ENCODE measurements at places on chromosomes 4 and X.
A peak's percentile ranks its signal among the peaks of the same experiment; 100 is the strongest.

DNA sequence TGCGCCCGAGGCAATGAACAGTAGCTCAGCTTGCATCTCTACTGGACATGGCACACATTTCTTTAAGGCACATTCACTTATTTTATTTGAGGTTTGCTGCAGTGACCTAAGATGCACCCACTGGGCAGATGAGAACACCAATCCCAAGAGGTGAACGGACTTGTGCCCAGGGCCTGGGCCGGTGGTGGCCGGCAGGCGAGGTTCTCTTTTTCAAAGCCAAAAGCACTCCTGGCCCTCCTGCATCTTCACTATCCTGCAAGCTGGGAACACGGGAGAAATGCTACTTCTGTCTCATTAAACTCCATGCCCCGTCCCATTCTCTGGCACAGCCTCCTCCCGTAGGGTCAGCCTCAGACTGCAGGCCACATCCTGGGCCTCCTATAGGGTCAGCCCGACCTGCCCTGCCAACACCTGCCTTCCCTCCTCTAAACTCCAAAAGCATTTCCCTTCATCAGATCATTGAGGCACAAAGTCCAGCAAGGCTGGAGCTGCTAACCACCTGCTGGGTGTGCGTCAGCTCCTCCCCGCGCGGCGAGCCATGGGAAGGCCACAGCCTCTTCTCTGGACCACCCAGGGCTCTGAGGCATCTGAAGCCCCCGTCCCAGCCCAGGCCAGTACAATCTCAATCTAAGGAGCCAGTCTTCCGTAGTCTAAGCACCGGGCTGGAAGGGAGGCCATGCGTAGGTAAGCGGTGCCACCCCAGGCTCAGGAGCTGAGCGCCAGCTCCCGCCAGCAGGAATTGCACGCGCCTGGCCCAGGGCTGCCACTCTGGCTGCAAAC, 166.1 kb downstream of the AFAP1 start:
- no peak for DNase-seq

GRCh38 chr4:128649575-128650205, 159.8 kb upstream of the JADE1 start:
- no peak for DNase-seq

- DNase-seq, result no peak
Measured at GRCh38 chr4:119823891-119824290, 195.3 kb upstream of the PDE5A start.

DNA sequence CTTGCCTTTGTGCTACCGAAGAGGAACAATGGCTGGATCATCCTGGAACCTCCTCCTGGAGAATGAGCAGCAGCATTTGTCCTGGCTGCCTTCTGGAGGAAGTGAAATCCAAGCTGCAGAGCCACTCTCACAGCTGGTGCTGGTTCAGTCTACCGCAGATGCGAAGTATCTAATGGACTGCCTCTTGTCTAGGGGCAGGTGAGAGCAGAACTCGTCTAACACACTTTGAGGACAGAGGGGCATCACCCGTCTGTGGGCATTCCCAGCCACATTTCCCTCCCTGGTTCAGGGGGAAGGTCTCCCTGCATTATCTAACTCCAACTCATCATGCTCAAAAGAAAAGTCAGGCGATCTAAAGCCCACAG, 338.2 kb upstream of the GATB start:
- no peak for DNase-seq

DNA sequence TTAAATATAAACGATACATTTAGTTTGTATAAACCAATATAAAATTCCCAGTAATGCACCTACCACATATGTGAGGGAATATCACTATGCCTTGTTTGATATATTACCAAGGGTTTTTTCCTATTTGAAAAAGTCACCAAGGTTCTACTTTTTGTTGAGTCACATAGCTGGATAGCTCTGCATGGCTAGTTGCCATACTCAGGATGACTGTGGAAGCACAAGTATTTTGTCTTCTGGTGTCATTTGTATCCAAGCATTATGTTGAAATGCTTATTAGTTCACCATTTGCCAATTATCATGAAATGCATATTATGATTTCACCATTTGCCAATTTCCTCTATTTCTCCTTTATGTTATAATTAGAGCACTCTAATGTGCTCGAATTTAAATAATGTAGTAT, 162.7 kb upstream of the TTC29 start:
- DNase-seq, result no peak

DNA sequence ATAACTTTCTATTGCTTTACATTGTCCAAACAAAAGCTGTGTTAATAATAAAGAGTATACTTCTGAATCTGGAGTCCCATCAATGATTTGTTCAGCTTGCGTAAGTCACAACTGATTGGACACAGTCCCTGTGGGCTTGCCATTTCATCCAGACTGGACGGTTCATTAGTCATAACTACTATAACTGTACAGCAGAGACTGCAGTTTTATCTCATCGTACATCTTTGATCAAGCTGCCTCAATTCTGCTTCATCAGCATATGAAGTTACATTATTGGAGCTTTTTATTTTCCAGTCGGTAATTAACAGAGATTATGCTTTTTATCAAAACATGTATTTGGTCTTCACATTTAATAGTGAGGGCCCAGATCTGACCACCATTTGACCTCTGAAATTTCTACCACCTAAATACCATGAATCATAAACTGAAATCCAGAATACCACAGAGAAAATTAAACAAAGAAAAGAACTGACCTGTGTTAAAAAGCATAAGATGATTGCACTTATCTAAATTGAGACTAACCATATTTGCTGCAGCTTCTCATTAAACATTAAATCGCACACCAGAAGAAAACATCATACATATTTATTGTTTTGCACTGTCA, 12.5 kb upstream of the MAB21L2 start:
- no peak for DNase-seq

GRCh38 chr4:165458471-165458870, 79.7 kb downstream of the CPE start:
- DNase-seq, result no peak

- no peak for DNase-seq
Measured at GRCh38 chrX:68185161-68185560, 248.1 kb downstream of the OPHN1 start.

DNA sequence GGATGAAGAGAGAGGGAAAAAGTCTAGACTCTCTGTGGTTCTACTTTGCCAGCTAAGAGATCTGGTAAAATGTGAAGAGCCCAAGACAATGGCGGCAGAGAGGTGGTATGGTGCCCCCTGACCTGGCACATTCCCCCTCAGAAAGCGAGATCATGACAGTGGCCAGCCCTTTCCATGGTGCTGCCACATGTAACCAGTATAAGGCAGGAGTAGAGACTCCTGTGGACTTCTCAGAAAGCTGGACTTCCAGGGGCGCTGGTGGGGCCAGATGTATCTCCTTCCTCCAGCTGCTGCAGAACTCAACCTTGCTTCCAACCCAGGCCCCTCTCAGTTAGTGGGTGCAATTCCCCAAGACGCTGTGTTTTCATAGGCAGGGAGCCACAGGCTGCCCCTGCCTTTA, 9.6 kb downstream of the CTAG1A start:
- no peak for DNase-seq

DNA sequence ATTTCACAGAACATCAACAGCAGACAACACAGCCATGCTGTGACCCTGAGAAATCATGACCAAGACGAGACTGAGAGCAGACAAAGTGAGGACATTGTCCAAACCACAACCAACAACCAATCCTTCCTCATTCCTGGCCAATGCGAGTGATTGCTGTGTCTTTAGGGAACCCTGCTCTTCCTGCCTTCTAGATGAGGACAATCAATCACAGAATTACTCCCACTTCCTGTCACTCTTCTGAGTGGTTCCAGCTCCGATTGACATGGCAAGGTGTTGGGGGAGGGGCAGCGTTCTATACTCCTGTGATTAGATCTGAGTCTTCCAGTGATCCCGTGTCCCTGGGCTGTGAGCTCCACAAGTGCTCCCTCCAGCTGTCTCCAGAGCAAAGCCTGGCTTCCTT, 227.8 kb downstream of the STIM2 start:
- DNase-seq, result no peak

DNA sequence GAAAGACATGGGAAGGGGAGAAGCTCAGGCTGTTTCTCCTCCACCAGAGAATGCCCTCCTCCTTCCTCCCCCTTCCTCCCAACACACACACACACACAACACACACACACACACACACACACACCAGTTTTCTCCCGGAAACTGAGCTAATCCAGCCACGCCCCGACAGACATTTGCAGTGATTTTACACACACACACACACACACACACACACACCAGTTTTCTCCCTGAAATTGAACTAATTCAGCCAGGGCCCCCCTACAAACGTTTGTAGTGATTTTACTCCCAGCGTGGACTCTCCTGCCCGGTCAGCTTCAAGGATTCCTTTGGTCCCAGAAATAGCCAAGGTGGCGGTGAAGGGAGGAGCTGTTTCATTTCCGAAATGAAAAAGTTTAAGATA, 32.9 kb upstream of the STX18 start:
- peak; percentile 53 for DNase-seq

- no peak for DNase-seq
Measured at GRCh38 chr4:3091464-3091863, 17.0 kb downstream of the HTT start.

GRCh38 chr4:3364634-3365314, 72.0 kb downstream of the RGS12 start:
- DNase-seq, result no peak

DNA sequence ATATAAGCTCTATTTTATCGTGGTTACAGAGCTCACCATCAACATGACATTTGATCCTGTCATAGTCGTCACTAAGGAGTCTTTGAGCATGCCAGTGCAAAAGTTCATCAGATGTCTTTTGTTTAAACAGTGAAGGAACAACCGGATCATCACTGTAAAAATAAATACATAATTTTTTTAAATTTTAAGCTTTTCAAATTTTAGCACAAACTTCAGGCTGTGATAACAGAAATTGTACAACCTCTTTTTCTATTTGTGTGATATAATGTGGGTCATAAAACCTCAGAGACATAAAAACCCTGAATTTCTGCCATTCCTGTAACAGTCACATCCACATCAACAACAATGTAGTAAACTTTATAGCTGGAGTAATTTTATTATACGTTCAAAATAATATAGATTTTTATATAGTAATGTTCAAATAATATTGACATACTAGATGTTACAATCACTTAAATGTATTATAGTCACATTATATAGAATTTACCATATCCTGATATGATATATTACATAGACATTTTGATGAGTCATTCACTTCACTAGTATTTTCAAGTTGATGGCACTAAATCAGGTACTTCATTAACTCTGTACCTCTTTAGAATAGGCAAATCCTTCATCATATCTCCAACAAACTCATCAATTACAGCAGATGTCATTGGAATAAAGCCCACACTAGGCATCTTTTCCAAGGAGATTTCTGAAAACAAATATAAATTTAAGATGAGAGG, 47.7 kb downstream of the DDX60L start:
- no peak for DNase-seq

DNA sequence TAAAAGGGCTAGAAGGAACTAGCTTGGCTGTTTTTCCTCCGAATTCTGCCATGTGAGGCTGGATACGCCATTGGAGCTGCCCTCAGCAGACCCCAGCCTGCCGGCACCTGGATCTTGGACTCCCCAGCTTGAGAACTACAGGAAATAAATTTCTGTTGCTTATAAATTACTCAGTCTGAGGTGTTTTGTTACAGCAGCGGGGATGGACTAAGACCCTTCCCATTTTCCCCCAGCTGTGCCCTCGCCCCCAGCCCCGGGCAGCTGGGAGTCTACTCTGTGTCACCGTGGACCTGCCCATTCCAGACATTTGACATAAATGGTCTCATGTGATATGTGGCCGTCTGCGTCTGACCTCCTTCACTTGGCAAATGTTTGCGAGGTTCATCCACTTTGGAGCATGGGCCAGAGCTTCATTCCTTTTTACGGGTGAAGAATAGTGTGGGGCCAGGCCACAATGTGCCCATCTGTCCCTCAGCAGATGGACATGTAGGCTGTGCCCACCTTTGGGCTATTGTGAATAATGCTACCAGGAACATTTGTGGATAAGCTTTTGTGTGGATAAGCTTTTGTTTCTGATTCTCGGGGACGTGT, 30.7 kb upstream of the SPON2 start:
- DNase-seq, result no peak

DNA sequence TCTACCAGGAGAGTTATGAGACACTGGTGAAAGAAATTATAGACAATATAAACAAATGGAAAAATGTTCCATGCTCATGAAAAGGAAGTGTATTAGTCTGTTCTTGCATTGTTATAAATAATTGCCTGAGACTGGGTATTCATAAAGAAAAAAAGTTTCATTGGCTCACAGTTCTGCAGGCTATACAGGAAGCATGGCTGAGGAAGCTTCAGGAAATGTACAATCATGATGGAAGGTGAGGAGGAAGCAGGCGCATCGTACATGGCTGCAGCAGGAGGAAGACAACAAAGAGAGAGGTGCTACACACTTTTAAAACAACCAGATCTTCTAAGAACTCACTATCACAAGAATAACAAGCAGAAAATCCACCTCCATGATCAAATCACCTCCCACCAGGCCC, 184.3 kb downstream of the NPNT start:
- no peak for DNase-seq

DNA sequence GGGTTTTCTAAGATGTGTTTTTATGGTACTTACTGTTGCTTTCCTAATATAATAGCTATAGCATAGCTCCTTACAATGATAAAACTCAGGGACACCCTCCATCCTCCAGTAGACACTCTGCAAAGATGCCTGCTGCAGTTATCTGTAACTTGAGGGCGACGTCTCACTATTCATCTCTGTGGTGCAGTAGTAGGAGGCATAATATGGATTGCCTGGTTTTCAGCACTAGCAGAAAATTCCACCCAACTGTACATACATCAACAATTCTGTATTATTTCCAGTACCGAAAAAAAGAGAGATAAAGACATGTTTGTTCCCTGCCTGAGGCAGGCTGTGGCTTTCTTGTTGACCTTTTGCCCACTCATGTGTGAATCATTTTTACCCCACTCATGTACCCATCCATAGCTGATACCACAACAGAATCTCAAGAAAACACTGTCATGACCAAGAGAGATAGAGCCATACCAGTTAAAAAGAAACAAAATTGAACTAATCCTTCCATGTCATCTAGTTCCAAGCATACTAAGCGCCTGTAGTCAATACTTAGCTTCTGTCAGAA, 220.1 kb downstream of the RAB28 start:
- DNase-seq, result no peak

DNA sequence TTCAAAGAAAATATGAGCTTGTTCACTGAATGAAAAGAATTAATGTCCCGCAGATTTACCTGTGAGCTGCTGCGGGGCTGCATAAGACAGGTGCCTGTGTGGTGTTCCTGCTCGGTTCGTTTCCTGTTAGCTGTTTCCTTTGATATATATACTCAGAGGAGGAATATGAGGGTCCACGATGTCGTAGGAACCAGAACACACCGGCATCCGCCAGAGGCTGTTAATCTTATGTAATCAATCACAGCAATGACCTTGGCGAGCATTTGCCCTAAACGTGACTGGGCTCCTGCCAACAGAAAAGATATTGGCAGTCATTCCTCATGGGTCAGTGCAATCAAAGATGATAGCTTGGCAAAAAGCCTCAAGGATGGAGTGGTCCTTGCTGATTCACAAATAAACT, 260.1 kb downstream of the EVC2 start:
- DNase-seq, result no peak

- DNase-seq, result no peak
Measured at GRCh38 chr4:151675411-151675971, 85.3 kb downstream of the GATB start.

Measured in CD4-positive, alpha-beta T cell treated with Interleukin-10 for 1 hour (primary cell).